Activated effector memory CD4-positive, alpha-beta T cell treated with anti-CD3 and anti-CD28 coated beads, Interleukin-2, amount 50 U/mL, for 16 hours (primary cell): ENCODE measurements at places on chromosomes 5 and 9.

DNA sequence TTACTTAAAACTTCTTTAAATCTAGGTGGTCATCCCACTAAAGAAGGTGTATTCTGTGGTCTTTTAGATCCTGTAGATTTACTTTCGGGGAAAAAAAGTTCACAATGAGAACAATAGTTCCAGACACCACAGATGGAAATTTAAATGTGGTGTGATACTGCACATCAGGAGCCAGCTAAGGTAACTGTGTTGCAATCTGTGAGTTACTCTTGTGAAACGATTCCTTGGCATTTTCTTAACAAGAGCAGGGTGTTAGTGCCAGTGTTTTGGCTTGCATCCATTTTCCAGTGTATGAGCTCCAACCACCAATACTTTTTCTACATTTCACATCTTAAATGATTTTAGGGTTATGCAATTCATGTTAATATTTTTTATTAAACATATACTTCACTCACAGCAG lies 674.5 kb downstream of the CETN3 start:
- no peak for DNase-seq

GRCh38 chr9:86330186-86330585 lies 24.0 kb downstream of the TUT7 start:
- DNase-seq: no peak

DNA sequence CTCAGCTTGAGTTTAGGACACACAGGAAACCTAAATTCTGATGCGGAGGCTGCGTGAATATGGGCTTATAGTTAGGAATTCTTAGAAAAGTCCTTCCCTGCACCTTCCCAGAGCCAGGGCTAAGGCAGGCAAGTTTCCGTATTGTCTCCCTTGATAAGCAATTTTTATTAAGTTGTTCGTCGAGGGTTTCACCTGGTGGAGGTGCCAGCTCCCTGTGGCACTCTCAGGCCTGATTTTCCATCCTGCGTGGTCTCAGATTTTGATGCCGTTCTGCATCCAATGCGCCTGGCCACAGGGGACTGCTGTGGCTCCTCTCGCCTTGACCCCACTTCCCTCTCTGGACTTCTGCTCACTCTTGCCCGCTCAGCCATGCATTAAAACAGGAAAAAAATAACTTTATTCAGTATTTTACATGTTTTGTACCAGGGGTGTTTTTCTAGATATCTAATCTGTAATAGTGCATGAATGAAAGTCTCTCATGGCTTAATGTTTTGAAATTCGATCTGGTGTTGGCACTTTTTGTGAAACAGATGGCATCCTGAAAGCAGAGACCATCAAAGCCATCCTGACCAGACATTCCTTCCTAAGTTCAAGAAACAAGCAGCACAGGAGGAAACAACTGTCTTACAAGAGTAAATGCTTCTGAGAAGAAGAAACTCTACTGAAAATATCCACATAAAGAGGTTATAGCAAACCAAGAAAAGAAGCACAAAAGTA lies 50.7 kb downstream of the TRIP13 start:
- no peak for DNase-seq

- DNase-seq: no peak
These were observed 22.2 kb downstream of the TNFSF8 start for GRCh38 chr9:114908104-114908622.

DNA sequence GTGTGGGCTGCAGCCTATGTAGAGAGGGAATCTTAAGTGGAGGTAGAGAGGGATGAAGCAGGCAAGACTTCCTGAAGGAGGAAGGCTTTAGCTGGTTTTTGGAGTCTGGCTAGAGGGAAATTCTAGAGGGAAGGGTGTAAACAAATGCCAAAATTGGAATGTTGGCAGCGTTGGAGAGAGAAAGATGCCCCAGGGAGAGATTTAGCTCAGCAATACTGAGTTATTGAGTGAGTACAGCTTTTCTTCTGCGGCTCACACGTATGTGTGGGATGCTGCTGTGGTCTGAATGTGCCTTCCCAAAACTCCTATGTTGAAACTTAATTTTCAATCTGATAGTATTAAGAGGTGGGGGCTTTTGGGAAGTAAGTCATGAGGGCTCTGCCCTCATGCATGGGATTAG lies 24.5 kb upstream of the GLRA1 start:
- DNase-seq: no peak

DNA sequence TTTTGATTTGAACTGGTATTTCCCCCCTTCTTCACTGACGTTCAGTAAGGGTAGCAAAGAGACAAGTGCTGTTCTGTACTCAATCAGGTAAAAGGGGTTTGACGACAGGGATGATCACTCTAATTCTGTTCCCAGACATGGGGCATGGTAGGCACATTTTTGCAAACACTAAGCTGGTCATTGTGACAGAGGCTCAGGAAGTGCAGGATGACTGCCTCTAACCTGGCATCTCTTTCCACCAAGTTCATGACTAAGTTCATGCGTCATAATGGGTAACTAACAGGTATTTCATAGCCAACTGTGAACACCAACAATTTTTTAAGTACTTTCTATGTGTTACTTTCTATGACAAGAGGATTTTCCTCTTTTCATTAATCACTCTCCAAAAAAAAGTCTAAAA lies 166.5 kb downstream of the MAPKAP1 start:
- no peak for DNase-seq

- no peak for DNase-seq
These were observed 118.6 kb downstream of the HOMER1 start for GRCh38 chr5:79395296-79395695.

GRCh38 chr9:13428766-13429165 lies 149.3 kb upstream of the MPDZ start:
- DNase-seq: no peak

DNA sequence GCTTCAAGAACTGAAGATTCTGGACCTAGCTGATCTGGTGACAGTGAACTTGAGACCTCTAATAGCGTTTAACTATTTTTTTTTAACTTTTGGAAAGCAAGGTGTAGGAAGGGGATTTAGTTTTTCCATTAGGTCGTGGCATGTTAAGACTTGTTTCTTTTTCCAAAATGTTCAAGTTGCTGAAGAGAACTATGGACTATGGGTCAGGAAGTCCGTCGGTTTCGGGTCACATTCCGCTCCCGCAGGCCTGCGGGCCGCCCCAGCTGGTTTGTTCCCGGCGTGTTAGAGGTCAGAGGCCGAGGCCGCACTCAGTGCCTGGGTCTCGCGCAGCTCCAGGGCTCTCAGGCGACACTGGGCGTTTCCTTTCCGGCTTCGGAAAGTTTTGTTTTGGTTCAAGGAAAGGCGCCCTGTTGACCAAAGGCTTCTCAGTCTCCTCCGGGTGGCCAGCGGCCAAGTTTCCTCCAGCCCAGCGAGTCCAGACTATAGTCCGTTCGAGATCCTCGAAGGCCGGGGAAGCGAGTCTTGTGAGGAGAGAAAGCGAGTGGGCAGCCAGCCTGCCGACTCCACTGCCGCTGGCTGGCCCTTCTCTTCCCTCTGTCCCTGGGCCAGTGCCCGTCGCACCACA lies 586 bp upstream of the FCHO2 start:
- DNase-seq: no peak

GRCh38 chr5:110545716-110546115 lies 180.8 kb downstream of the TMEM232 start:
- DNase-seq: no peak

DNA sequence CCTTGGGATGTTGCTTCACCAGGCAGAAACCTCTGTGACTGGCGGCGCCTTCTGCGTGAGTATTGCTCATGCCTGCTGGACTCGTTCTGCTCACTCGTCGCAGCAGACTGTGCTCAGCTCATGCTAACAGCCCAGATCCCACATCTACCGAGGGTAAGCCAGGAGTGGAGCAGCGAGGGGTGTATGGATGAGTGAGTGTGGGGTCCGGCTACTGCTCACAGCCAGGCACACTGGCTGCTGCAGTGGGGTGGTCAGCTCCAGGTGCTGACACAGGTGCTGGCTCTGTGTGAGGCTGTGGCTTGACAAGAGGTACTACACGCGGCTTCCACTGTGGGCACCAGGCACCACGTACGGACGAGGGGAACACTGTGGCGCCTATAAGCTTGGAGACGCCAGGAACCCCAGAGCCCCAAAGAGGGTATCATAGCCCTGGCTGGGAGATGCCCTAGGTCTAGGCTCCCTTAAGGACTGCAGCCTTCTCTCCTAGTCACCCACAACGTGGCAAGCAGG lies 47.7 kb upstream of the CDH12 start:
- no peak for DNase-seq

- no peak for DNase-seq
These were observed 21.5 kb downstream of the TENT4A start for GRCh38 chr5:6734781-6735180.

GRCh38 chr9:120701248-120701647 lies 13.0 kb downstream of the MEGF9 start:
- no peak for DNase-seq

DNA sequence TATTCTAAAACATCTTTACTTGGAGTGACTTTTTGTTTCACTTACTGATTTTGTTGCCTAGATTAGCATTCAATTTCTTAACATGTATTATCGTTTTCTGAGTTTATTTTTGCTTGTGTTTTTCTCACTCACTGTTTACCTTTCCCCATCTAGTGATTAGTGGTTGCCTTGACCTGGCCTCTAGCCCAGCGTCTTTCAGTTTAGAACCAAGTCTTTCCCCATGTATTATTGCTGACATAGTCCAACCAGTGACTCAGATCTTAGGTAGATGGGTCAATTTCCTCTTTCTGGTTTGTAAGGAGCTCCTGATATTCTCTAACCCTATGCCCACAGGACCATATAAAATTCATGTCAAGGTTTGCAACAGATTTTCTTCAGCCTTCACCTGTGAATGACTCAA lies 135.5 kb downstream of the PRR16 start:
- no peak for DNase-seq

GRCh38 chr5:179417016-179417415 lies 71.8 kb upstream of the ADAMTS2 start:
- no peak for DNase-seq

- DNase-seq: no peak
These were observed 169.9 kb downstream of the ZSWIM6 start for GRCh38 chr5:61501971-61502370.

GRCh38 chr9:34335376-34335775 lies 6.0 kb downstream of the NUDT2 start:
- DNase-seq: no peak

DNA sequence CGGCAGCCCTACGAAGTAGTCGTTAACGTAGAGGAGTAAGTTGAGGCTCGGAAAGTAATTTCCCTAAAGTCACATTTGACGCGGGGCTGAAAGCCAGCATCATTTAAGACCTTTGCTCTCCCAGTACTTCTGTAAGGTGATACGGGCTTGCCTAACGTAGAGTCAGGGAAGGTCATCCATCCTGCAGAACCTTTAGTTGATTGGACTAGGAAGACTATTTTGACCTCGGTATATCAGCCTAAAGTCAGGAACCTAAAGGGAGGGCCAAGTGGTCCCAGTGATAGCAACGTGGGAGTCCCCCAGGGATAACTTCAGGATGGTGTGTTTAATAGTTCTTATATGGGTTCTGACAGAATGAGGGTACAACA lies 657 bp downstream of the NUP214 start:
- DNase-seq: no peak

GRCh38 chr9:26412446-26412845 lies 480.2 kb downstream of the CAAP1 start:
- DNase-seq: no peak

GRCh38 chr5:175464074-175464941 lies 14.1 kb upstream of the SFXN1 start:
- DNase-seq: peak; percentile 84

DNA sequence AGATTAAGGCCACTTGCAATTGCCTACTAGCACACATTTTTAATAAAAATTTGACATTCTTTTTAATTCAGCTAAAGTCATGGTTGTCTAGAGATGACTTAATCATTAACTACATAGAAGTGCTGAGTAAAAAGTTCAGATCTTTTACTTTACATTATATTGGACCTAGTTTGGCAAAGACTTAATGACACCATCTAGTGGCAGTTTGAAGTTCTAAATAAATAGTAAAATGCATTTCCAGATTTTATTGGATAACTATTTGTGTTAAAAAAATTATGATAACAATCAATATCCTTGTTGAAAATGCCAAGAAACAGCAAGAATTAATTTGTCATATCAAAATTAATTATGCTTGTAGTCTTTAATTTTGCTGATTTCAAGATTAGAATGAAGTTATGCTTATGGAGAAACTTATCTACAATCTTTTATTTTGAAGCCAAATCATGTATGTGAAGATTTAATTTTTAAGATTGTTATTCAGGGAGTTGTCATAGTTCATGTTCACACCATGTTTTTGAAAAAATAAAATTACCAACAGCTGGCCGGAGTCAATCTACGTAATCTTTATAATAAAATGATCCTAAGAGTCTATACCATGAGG lies 69.6 kb upstream of the PJA2 start:
- DNase-seq: no peak

DNA sequence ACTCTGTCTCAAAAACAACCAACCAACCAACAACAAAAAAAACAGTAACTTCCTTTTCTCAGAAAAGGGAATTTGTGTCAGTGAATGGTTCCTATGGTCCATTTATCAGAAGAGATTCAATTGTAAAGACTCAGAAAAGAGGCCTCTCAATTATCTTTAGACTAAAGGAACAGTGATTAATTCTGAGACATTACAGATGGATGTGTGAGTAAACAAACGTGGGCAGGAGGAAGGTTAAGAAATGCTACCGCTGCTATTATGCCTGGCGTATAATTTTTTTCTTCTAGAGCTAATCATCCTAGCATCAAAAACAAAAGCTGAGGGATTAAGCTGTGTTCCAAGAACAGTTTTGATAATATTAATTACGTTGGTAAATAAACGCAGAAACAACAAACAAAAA lies 52.9 kb upstream of the JMY start:
- DNase-seq: no peak

GRCh38 chr9:79637177-79637925 lies 65.6 kb downstream of the TLE4 start:
- no peak for DNase-seq

DNA sequence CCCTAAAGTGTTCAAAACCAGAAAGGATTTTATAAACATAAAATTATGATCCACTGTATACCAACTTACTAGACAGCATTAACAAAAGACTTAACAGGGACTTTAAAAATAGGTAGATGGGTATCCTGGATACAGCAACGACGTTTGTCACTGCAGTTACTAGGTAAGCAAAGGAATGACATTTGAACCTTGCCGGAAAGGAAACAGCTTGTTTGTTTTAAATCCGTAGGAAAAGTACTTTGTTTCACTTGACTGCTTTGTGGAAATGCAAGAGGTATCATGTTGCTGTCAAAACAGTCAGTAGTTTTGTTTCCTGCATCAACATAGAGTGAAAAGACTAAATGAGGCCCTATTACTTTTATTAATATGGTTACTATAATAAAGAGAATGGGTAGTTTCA lies 122.9 kb downstream of the CDC42SE2 start:
- no peak for DNase-seq

DNA sequence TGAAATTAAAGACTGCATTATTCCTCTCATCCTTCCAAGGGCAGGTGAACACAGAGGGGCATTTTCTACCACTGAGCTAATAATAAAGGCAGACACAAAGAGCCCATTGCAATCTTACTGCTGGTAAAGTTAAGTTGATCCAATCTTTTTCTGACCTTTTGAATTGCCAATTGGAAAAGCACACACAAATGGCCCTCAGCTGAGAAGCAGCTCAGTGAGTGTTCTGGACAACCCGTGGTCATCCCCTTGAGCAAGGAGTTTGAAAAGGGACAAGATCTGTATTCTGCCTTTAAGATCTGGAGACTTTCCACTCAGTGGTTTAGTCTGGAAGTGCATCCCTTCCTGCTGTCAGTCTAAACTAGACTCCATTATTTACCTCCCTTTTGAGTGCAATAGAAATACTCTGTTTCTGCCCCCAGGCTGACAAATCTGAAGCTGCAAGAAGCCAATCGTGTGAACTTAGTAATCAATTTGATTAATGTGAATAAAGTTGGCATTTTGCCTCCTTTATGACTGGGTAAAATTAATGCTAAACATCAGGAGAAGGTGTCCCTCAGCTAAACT lies 835.7 kb downstream of the MAT2B start:
- no peak for DNase-seq
